ENCODE measurements at places on chromosomes 5 and 9. TPM values are rescaled to one million over a fixed set of nuclear protein-coding genes. Genes with fewer than 3 reads are reported as not detected.

GPX3 gene
- total RNA-seq: 102 TPM

CDHR2 gene
- total RNA-seq: not detected

FOXD4L5 gene
- 0.17 TPM for total RNA-seq

REEP2 gene
- total RNA-seq: 2.1 TPM

GLDC gene
- total RNA-seq: 129 TPM

PCDHA1 gene
- 0.35 TPM for total RNA-seq

ADGRV1 gene
- 0.35 TPM for total RNA-seq

CD74 gene
- total RNA-seq: 25.4 TPM

SPATA31E1 gene
- total RNA-seq: not detected

FRMD3 gene
- total RNA-seq: 1.0 TPM

RPL35 gene
- total RNA-seq: 609 TPM

CDKN2A gene
- total RNA-seq: 25.0 TPM

TRPM3 gene
- 0.35 TPM for total RNA-seq

GRCh38 chr5:50415912-50416311, 25.2 kb downstream of the EMB start:
- no peak for DNase-seq

DNA sequence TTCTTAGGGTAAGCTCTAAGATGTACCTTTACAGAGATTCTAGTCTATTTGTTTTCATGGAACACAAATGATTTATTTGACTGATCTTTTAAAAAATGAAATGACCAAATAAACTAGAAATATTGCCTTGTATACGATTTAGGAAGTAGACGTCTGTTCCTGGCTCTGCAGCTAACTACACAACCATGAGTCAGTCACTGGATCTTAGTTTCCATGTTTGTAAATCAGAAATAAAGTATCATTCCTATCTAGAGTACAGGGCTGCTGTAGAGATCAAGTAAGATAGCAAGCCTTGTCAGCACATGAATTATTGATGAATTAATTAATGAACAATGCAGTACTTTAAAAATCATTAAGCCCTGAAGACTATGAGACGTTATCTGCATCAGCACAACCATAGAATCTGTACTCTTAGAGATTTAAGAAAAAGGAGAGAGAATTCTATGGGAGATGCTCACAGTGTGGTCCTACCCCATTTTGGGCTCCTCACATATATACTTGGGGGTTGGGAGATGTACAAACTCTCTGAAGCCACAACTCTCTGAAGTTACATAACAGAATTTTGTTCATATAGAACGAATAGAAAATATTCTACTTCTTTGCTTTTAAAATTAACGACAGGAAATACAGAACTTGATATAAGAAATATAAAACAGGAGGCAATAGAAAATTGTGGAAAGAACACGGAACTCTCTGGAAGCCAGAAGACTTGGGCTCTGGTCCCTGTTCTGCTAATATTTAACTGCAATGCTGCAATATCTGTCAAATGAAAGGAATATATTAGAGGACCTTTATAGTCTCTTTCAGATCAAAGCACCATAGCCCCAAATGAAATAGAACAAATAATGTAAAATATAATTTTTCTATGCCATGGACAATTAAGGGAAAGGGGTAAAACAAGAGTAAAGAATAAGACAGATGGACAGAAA, 48.4 kb upstream of the HNRNPA0 start:
- peak; percentile 36 for DNase-seq

DNA sequence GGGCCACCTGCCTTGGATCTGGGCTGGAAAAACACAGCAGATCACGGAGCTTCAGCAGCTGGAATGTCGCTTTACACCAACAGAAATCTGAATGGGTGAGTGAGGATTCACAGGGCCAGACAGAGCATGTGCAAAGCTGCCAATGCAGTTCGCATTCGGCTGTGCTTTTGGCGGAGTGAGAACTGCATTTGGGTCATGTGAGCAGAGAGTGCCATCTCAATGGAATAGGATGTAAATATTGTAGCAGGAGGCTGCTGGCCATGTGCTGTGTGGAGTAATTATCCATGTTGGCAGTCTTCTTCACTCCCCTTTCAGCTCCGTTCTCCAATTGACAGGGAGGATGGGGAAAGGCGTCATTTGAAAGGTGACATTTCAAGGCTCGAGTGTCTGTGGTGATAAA, at the start of gene ANKRD55:
ANKRD55 (minus strand) TSS at position 101 of the 400 bp plus-strand sequence. CDS start 417 bp downstream, outside the sequence.
- no peak for DNase-seq

DNA sequence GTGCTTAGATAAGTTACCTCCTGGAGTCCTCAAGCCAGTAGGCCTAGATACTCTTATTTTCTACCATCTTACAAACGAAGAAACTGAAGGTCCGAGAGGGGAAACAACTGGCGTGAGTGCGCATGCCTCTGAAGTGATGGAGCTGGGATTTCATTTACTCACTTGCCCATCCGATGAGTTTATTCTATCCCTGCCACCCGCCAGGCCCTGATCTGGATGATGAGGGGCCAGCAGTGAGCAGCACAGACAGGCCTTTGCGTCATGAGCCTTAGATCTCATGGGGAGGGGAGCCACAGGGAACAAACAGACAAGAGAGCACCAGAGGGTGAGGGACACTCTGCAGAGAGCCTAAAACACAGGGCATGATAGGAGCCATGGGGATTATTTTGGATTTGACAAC, 34.1 kb upstream of the SLC2A8 start:
- DNase-seq: no peak

GRCh38 chr5:90585337-90585986, 26.9 kb downstream of the ADGRV1 start:
- no peak for DNase-seq

- no peak for DNase-seq
Measured at GRCh38 chr5:83401122-83401731, 70.3 kb upstream of the VCAN start.

DNA sequence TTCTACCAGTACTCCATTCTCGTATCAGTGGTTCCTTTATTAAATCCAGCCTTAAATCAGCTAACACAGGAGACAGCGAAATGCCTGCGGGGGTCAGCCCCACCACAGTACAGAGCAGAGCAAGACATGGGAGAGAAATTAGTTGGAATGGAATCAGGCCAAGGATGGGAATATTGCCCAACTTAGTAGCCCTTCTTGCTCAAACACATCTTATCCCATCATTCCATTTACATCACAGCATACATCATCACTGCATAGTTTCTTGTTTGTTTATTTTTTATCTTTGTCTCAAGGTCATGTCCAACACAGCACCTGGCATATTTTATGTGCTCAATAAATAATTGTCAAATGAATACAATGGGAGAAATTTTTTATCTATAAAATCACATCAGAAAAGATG, 34.3 kb upstream of the DAB2 start:
- no peak for DNase-seq

DNA sequence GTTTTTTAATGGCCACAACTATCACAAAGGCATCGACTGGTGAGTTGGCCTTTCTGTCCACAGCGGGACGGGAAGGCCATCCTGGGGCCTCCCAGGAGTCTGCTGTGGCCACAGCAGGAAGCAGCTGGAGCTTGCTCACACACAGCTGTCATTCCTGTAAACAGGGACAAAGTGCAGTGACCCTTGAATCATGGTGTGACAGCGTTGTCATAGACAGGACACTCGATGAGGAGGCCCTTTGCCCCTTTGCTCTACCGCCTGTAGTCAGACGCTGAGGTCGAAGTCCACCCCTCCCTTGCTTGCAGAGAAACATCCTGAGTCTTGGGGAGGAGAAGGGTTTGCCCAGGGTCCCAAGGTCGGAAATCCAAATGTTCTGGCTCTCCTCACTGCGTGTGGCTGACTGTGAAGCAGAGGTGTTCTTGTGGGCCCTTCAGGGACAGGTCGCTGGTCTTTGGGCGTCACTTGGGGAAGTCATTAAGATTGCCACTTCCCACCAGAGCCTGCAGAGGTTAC, 35.1 kb downstream of the NDST1 start:
- DNase-seq: no peak

GRCh38 chr5:194102-194501, 2.8 kb downstream of the LRRC14B start:
- DNase-seq: no peak

- DNase-seq: no peak
Measured at GRCh38 chr5:132233811-132234683, 6.4 kb upstream of the P4HA2 start.

GRCh38 chr5:158502686-158503085, 597.0 kb downstream of the EBF1 start:
- no peak for DNase-seq

- peak; percentile 15 for DNase-seq
Measured at GRCh38 chr9:36847781-36848673, 186.0 kb downstream of the PAX5 start.

- no peak for DNase-seq
Measured at GRCh38 chr5:103473725-103474124, 88.9 kb downstream of the NUDT12 start.

- peak; percentile 72 for DNase-seq
Measured at GRCh38 chr5:137188566-137188965, 310.6 kb downstream of the SPOCK1 start.

DNA sequence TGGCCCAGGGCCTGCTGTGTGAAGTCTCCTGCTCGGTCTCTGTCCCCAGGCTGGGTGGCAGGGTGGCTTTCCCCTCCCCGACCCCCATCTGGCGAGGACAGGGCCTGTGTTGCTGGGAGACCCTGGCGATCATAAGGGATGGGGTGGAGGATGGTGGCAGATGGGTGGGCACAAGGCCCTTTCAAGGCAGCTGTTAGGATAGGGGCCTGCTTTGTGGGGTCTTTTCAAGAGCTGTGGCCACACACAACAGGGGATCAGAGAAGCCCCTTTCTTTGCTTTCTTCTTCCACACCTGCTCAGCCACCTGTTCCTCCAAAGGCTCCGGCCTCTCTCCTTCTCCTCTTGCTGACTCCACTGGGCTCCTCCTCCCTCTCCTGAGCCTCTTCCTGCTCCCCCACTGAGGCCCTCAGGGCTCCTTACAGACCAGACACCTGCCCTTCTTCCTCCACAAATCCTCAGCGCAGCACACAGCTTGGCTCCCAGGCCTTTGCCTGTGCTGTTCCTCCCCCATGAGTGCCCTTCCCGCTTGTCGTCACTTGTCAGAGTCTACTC, 15.0 kb upstream of the NEURL1B start:
- DNase-seq: no peak

- no peak for DNase-seq
Measured at GRCh38 chr5:93417490-93417889, 163.5 kb downstream of the NR2F1-AS1 start.

GRCh38 chr9:79764374-79764773, 192.6 kb downstream of the TLE4 start:
- DNase-seq: peak; percentile 85

DNA sequence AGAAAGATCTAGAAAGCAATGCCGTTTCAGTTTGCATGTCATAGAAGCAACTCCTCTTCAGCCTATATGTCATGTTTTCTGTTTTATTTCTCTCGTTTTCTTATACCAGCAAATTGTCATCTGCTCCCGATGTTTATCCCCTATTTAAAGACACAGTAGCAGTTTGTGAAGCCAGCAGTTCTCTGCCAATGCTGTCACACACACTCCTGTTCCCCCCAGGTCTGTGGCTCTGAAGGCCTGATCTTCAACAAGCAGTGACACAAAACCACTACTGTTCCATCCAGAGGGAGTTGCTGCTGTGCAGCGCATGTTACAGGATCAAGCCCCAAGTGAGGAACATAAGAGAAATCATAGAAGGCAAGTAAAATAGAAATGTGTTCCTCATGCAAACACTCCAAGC, 364.1 kb upstream of the SLC30A5 start:
- DNase-seq: no peak

GRCh38 chr9:74304598-74304997, 192.5 kb upstream of the RORB start:
- no peak for DNase-seq

GRCh38 chr5:66945389-66946349, 250.9 kb downstream of the CD180 start:
- DNase-seq: no peak

DNA sequence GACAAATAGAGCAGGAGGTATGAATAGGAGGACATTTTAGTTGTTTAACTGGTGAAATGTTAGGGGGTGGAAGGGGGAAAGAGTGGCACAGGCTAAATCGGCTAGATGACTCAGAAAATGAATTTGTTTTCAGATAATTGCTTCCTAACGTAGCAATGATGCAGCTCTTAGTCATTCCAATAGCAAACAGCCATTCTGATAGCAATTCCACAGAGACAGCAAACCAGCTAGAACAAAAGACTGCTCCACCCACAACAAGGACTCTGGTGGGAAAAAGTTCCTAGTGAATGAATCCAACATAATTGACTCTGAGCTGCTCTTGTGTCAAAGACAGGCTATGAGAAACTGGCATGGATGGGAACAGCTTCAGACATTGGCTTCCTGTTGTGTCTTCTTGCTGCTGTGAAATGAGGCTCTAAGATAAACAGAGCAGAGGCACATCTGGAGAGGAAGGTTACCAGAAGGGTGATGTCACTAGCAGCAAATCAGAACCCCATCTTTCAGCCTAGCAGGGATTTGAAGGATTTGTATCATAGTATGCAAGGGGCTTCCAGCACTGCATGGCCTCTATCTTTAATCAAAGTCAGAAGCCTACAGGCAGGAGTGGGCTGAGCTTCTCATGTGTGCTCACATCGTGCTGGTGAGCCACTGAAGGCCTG, 28.1 kb upstream of the F2RL1 start:
- DNase-seq: peak; percentile 99

DNA sequence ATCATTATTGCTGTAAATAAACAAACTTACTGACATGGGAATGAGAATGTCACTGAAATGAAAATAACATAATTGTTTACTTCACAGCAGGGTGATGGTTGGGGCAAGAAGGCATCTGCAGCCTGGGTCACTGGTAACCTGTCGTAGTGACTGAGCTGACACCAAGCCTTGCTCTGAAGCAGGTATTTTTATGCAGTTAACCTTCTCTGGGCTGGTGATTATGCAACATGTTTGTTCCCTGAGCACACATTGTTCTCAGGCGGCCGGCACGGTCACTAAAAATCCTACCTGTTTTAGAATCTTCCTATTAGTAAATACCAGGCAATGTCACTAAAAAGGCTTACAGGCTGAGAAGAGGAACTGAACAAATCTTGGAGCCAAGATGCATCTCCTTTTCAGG, 157.7 kb upstream of the NR3C1 start:
- DNase-seq: peak; percentile 63

DNA sequence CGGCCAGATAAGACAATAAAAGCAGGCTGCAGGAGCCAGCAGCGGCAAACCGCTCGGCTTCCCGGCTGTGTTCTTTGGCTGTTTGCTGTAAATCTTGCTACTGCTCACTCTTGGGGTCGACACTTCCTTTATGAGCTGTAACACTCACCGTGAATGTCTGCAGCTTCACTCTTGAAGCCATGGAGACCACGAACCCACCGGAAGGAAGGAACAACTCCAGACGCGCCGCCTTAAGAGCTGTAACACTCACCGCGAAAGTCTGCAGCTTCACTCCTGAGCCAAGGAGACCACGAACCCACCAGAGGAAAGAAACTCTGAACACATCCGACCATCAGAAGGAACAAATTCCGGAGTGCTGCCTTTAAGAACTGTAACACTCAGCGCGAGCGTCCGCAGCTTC, 451.7 kb downstream of the AGTPBP1 start:
- no peak for DNase-seq

DNA sequence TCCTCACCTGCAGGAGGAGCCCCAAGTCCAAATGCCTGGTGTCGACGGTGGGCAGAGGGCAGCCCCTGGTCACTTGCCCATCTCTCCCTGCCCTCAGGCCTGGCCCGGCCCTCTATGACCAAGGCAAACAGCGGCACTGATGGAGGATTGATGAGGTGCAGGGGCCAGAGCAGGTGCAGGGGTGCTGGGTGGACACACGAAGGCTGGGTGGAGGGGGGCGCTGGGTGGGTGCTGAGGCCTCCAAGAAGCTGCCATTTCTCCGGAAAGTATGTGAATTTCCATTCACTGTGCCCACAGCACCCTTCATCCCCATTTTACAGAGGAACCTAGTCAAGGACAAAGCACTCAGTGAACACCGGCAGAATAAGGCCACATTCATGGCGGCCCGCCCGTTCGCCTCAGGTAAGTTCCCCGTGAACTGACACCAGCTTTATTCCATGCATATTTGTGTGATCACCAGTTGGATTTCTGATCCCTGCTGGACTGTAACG, 143.8 kb upstream of the PPP1R26 start:
- DNase-seq: no peak

Measured in renal cortical epithelial cell (primary cell).